ENCODE measurements at places on chromosomes 2 and 18.
A peak's percentile ranks its signal among the peaks of the same experiment; 100 is the strongest.

GRCh38 chr2:145007093-145007959 lies 487.4 kb upstream of the ZEB2 start:
- DNase-seq = peak; percentile 91

- no peak for DNase-seq
These were observed 943 bp downstream of the INPP5D start for GRCh38 chr2:233060980-233061590.

DNA sequence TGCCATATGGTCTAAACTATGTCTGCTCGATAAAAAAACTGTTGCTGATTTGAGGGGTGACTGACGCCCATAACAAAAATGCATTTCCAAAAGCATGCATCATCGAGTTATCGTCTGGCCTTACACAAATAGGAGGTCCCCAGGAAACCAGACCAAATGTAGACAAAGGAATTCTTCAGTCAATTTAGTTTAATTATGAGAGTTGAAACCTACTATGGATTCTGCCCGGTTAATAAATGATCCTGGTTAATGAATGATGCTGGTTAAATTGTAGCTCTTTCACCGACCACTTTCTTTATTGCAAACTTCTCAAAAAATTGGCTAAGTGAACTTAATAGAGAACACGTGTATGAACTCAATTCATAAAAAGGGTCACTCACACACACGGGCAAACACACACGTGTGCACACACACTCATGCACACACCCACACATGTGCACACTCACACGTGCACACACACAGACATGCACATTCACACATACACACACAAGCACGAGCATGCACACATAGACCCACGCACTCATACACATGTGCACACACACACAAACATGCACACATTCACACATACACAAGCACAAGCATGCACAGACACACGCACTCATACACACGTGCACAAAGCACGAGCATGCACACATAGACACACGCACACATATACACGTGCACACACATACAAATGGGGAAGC lies 59.0 kb upstream of the SALL3 start:
- DNase-seq = no peak

DNA sequence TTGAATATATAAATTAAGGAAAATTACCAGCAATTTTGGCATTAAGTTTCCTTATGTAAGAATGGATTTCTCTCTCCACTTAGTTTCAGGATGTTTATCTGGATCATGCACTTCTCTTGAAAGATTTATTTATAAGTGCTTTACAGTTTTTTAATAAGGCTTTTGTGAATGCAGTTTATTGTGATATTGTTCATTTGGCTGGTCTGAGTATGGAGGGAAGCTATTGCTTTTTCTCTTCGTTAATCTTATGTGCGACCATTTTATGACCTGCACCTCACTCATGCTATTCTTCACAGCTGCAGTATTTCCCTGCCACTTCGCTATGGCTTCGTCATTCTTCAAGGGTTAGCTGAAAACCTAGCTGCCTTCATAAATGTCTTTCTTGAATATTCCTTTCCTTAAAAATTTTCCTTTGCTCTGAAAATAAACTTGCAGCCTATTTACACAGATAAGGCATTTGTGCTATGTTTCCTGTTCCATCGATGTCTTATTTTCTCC lies 233.4 kb downstream of the SOCS6 start:
- DNase-seq = no peak

All from astrocyte of the hippocampus (primary cell).